Gastrocnemius medialis (tissue), 4 donors: ENCODE measurements at places on chromosomes 3 and 15.
A peak's percentile ranks its signal among the peaks of the same experiment; 100 is the strongest.

- no peak for DNase-seq
Observed at GRCh38 chr15:57150066-57150865, 226.0 kb upstream of the CGNL1 start.

- DNase-seq = no peak
Observed at GRCh38 chr3:4551051-4551711, 58.0 kb downstream of the ITPR1 start.

GRCh38 chr3:43953814-43954692, 263.3 kb downstream of the ABHD5 start:
- no peak for DNase-seq

- DNase-seq = no peak
Observed at GRCh38 chr3:156888176-156888575, 62.0 kb downstream of the LEKR1 start.

DNA sequence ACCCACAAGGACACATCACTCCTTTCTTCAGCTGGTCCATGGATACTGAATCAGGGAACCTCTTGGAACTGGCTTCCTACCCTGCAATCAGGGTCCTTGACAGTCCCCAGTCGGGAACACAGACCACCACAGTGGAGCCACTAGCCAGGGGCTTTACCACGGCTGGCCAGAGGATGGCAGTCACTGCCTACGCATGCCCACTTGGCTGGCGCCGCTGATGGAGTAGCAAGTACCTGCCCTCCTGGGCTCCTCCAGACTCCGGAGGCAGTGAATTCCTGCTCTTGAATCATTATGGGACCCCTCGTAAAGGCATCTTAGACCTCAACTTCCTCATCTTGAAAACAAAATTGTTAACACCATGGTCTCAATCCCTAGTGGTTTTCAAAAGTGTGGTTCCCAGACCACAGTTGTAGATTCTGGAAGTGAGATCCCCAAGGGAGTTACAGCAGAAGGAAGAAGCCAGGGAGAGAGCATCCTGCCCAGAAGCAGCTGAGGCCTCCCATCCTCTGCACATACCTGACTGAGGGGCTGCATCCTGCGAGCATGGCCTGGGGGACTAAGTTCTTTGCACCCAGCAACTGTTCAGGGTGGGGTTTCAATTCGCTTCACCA, 9.1 kb upstream of the SKIC8 start:
- DNase-seq = peak; percentile 14

GRCh38 chr3:11954312-11954934, 49.8 kb upstream of the SYN2 start:
- no peak for DNase-seq

DNA sequence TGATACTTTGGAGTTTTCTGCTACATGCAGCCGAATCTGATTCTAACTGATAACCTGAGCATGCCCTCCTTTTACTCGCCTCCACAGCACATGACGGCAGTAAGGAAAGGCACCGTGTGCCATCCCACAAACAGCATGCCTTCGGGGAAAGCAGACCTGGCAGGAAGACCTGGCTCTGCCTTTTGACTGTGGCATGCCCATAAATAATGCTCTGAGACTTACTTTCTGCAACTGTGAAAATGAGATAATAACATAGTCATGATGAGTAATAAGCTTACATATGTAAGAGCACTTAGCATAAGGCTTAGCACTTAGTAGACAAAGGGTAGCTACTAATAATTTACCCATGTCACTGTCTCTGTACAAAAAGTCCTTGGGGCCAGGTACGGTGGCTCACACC, 32.9 kb downstream of the MTHFS start:
- no peak for DNase-seq
